Stimulated activated CD4-positive, alpha-beta T cell treated with anti-CD3 and anti-CD28 coated beads, Interleukin-2, amount 100 ng/mL, for 24 hours (primary cell): ENCODE measurements at places on chromosomes 13 and 19.

DNA sequence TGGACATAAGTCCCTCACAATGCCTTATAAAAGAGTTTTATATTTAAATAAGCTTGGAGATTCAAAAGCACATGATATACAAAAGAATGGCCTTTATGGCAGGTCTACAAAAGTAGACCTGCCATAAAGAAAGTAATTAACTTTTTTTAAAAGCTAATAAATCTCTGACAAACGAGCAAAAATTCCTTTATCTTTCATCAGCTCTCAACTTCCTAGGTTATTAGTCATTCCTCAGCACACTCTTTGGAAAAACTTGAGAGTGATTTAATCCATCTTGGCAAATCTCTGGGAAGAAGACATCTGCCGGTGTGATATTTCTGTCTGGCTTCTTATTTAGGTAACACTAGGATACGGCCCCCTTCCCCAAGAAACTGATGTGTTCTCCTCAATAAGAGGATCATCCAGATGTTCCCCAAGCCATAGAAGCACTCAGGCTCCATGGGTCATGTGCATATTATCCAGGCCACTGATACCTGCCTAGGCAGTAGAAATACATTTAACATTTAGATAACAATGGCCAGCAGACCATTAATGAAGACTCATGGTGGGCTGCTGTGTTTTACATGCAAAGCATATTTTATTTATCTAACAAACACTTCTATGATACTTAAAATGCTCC is 372.7 kb downstream of the LIG4 start:
- no peak for DNase-seq

DNA sequence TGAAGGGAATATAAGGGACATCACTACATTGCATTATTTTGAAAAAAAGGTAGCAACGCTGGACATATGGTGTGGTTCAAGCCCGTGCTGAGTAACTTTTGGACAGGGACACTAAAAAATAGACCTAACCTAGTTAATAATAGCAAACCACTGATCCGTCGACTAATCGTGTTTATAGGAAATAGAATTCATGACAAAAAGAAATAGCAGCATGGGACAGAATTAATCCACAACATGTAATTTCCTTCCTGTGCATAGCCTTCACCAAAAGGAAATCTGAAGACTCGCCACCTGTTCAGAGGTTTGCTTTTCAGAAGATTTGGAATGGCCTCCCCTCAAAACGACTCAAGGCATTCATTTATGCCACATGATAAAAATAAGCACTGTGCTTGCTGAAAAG is 128.7 kb downstream of the FGF14 start:
- DNase-seq = no peak

GRCh38 chr19:42143341-42144234 is 11.3 kb upstream of the POU2F2 start:
- no peak for DNase-seq

GRCh38 chr13:35225582-35225981 is 250.9 kb downstream of the MAB21L1 start:
- DNase-seq = no peak

GRCh38 chr13:112325920-112326645 is 50.1 kb upstream of the SPACA7 start:
- DNase-seq = no peak

- no peak for DNase-seq
Measured at GRCh38 chr13:81682081-81682630, 1341.2 kb upstream of the SPRY2 start.

- no peak for DNase-seq
Measured at GRCh38 chr19:22807061-22807835, 23.3 kb upstream of the ZNF99 start.

- no peak for DNase-seq
Measured at GRCh38 chr13:51697181-51697580, 106.8 kb downstream of the DHRS12 start.

DNA sequence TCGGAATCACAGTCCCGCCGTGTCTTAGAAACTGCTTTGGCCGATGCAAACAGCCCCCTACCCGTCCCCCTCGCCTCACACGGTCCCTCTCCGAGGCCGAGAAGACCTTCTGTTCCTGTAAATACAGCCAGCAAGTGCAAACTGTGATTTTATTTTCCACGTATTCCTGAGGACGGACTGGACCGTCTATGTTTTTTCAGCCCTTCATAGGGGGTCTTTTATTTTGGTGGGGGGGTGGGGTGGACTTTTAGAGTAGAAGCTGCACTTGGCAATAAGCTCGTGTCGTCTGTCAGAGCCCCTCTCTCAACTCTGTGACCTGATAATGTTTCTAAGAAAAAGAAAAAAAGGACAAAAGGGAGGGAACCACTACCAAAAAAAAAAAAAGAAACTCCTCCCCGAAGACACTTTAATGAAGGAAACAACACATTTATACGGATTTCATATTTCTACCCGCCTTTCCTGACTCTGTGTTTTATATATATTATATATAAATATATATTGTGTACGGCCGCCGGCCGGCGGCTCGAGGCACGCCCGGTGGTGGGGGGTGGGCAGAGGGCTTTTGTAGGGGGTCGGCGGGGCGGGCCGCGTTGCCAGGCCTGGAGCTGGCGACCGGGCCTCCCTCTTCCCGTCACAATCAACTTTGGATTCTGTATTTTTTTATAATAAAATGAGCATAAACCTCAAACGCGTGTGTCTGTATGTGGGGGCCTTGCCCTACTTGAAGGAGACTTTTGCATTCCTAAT is 15.2 kb downstream of the EFNA2 start:
- DNase-seq = no peak

- no peak for DNase-seq
Measured at GRCh38 chr13:38421590-38422560, 72.2 kb downstream of the UFM1 start.

- no peak for DNase-seq
Measured at GRCh38 chr19:35041548-35042055, at the start of gene HPN. HPN (plus strand) TSS chr19:35041721; CDS start chr19:35042507, 786 bp downstream.

GRCh38 chr19:34269081-34269480 is 14.7 kb downstream of the GARRE1 start:
- no peak for DNase-seq

GRCh38 chr19:15288146-15288963 is 44.0 kb downstream of the BRD4 start:
- DNase-seq = no peak

DNA sequence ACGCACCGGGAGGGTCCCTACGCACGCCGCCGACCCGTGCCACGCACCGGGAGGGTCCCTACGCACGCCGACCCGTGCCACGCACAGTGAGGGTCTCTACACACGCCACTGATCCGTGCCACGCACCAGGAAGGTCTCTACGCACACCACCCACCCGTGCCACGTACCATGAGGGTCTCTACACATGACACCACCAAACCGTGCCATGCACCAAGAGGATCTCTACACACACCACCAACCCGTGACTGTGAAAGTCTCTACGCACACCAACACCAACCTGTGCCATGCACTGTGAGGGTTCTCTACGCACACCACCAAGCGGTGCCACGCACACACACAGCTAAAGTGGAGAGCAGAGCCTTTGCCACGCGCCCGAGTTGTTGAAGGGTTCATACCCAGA is 16.7 kb downstream of the ZNF787 start:
- DNase-seq = no peak

DNA sequence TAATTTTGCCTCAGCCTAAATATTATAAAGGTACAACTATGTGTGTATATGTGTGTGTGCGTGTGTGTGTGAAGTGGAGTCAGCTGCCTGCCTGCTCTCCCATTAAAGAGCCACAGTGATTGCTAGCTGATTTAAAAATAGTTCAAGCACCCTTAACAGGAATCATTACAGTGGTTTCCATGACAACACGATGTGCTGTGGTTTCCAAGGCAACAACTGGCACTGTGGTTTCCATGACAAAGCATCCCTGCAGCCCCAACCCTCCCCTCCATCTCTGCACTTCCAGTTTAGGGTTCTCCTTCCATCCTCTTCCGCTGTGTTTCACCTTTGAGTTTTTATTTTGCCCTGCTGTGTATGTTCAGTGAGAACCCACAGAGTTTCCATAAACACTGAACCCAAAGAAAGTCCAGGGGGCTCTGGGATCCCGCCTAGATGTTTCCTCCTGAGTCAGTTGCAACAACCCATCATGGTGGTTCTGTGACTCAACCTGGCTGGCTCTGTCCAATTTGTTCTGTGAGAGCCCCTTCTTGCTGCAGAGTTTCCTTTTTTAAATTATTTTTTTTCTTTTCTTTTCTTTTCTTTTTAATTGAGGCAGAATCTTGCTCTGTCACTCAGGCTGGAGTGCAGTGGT is 7.1 kb upstream of the PNMA8A start:
- DNase-seq = no peak

- no peak for DNase-seq
Measured at GRCh38 chr13:33125821-33126570, 109.8 kb downstream of the KL start.

- DNase-seq = no peak
Measured at GRCh38 chr13:85427416-85427815, 371.8 kb downstream of the SLITRK6 start.

- no peak for DNase-seq
Measured at GRCh38 chr13:113060557-113061270, 44.9 kb upstream of the F7 start.

DNA sequence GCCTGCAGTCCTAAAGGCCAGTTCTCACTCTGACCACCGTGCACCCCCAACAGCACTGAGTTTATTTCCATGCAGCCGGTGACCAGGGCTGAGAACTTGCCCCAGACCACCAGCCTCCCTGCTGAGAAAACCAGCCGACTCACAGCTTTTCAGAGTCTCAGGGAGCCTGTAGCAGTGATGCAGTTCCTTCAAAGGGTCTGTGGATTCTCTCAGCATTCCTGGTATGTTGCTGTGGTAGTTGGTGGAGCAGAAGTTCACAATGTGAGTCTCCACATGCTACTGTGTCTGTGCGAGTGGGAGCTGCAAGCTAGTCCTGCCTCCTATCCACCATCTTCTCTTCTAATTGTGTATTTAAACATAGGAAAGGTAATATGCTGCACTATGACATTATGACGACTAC is 254.9 kb upstream of the KLF12 start:
- DNase-seq = no peak

DNA sequence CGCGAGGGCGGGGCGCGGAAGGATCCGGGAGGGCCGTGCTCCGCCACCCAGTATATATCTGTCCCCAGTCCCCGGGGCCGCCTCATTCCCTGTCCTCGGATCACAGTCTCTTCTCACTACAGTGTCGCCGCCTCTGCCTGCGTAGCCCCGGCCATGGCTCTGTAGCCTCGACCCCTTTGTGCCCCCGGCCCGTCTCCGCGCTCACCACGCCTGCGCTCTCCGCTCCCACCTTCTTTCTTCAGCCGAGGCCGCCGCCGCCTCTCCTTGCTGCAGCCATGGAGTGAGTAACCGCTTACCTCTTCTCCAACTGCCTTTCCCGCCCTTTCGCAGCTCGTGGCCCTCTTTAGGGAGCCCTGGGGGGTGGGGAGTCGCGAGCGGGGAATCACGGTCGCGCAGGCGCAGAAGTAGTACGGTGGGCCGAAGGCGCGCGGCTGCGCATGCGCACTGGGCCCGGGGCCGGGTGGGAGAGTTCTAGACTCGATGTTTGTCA is at the start of the genes ATF5 and NUP62:
Gene ATF5, plus strand, starts transcription at position 85 of the 490 bp plus-strand sequence. CDS start 1,646 bp downstream, outside the sequence.
Gene NUP62, minus strand, starts transcription at position 384 of the 490 bp plus-strand sequence. CDS start 19,697 bp downstream, outside the sequence.
- DNase-seq = peak; percentile 95

DNA sequence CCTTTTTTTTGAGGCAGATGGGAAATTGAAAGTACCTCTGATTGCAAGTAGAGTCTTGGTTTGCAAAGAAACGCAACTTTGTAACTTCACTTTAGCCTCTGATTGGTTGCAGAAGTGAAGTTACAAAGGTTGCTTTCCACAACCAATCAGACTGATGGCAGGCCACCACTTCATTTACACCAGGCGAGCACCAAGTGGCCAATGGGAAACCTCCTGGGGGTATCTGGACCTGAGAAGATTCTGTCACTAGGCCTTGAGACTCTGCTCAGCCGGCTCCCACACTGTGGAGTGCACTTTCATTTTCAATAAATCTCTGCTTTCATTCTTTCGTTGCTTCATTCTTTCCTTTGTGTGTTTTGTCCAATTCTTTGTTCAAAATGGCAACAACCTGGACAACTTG is 19.1 kb downstream of the PEPD start:
- no peak for DNase-seq

DNA sequence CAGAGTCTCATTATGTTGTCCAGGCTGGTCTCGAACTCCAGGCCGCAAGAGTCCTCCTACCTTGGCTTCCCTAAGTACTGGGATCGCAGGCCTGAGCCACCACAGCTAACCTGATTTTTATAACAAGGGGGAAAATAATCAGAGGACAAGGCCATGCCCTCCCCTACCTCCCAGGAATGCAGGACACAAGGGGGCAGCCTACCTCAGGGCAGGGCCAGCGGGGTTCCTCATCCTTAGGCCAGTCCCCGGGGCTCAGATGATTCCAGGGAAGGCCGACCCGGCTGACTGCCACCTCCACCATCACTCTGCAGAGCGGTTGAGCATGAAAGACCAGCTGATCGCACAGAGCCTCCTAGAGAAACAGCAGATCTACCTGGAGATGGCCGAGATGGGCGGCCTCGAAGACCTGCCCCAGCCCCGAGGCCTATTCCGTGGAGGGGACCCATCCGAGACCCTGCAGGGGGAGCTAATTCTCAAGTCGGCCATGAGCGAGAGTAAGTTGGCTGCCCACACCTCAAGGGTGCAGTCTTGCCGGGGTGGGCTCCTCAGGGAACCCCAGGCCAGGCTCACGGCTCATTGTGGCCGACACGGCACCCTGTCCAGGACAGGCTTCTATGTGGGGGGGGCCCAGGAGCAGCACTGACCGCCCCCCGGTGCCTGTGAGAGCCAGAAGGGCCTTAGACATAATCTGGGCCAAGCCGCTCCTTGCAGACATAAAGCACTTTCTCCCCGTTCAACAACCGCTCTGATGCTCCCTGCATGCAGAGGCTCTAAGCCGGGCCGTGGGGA is 26.8 kb downstream of the PEX11G start:
- no peak for DNase-seq

DNA sequence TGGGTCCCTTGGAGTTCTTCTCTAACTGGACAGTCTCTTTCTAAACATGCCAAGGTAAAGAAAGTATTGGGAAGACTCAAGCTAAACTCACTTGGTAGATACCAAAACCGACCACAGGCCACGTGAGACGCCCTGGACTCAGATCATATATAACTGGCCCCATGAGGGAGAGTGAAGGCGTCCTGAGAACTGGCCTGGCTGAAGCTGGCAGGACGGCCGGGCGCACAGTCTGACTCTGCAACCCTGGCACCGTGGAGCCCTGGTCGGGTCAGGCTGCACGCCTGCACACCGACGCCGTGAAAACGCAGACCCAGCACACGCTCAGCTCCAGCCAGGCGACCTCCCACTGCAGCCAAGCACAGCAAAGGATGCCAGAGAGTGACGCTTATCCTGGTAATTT is 122.5 kb upstream of the SPACA7 start:
- DNase-seq = no peak

DNA sequence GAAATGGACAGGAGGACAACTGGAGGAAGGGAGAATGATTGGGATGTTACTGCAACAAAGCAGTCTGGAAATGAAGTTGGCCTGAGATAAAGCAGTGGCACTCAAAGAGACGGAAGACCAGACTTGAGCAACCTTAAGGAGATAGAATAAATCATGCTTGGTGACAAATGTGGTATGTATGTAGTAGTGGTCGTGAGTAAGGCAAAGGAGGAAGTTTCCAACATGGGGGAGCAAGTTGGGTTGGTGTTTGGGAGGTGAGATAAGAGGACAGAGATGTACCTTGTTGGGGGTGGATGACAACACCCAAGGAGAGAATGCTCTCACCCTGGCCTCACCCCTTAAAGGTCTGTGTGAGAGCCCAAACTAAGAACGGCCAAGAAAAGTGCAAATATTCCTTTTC is 420.5 kb downstream of the DIAPH3 start:
- DNase-seq = no peak

- DNase-seq = no peak
Measured at GRCh38 chr13:102721800-102722231, 27.0 kb upstream of the METTL21C start.

GRCh38 chr13:64078025-64078424 is 2662.4 kb upstream of the PCDH20 start:
- DNase-seq = no peak
